ENCODE measurements at places on chromosomes 12 and 14.

GRCh38 chr14:95121911-95122620 lies 35.3 kb downstream of the DICER1 start:
- DNase-seq = no peak

DNA sequence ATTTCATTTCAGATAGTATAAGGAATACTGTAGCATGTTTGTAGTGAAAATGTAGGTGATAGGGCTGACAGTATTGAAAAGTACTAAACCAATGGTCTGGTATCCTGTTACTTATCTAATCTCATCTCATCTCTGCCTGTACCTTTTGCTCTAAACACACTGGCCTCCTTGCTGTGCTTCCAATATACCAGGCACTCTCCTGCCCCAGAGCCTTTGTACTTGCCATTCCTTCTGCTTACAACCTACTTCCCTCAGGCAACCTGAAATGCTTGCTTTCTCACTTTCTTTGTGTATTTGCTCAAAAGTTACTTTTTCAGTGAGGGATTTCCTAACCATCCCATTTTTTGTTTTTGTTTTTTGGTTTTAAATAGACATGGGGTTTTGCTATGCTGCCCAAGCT lies 101.9 kb downstream of the PAPLN start:
- no peak for DNase-seq

GRCh38 chr12:107400686-107401447 lies 284.7 kb upstream of the PWP1 start:
- no peak for DNase-seq

GRCh38 chr14:93207468-93208308 lies 632 bp downstream of the UBR7 start:
- DNase-seq = no peak

Data from activated T-helper 1 cell treated with anti-CD3 and anti-CD28 coated beads, Interleukin-2, amount 50 U/mL, for 16 hours (primary cell).